ENCODE measurements at places on chromosomes 1 and 21.

DNA sequence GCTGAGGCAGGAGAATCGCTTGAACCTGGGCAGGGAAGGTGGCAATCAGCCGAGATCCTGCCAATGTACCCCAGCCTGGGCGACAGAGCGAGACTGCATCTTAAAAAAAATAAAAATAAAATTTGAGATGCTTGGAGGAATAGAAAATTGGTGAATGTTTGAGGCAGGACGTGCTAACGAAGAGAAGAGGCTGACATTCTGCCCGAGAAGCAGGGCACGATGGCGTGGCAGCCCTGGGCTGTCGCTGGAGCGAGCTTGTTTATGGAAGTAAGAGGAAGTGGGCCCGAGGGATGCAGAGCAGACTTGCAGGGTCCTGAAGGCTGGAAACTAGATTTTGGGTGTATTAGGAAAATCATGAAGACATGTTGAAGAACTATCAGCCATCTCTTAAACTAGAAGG, 92.6 kb downstream of the KIF26B start:
- DNase-seq: no peak

DNA sequence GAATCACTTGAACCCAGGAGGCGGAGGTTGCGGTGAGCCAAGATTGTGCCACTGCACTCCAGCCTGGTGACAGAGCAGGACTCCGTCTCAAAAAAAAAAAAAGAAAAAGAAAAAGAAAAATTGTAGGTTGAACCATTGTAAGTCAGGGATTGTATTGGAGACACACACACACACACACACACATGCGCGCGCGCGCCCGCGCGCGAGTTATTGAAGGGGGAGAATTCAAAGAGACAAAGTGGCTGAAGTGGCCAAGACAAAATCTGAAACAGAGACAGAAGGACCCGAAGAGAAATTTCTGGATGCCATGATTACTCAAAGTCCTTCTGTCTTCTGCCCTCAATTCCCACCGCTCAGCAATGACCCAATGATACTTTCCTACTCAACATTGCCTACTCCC, 3.7 kb upstream of the KLHDC9 start:
- DNase-seq: no peak

GRCh38 chr1:77316966-77317365, 35.1 kb downstream of the AK5 start:
- no peak for DNase-seq

DNA sequence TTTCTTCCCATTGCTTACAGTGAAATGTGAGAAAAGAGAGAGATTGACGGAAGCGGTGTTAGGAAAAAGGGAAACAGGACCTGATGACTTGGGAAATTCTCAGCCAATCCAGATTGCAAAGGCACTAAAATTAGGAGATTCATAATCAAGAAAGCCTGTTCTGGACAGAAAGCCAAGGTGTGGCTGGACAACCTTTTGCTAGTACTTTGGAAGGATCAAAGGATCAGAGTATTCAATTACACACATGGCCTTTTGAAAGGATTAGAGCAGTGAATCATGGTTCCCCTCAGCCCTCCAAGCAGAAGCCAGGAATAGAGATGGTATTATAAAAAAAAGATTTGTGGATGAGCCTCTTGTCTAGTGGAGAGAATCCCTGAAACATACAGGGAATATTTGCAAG, 669.8 kb upstream of the ADAMTS5 start:
- no peak for DNase-seq

DNA sequence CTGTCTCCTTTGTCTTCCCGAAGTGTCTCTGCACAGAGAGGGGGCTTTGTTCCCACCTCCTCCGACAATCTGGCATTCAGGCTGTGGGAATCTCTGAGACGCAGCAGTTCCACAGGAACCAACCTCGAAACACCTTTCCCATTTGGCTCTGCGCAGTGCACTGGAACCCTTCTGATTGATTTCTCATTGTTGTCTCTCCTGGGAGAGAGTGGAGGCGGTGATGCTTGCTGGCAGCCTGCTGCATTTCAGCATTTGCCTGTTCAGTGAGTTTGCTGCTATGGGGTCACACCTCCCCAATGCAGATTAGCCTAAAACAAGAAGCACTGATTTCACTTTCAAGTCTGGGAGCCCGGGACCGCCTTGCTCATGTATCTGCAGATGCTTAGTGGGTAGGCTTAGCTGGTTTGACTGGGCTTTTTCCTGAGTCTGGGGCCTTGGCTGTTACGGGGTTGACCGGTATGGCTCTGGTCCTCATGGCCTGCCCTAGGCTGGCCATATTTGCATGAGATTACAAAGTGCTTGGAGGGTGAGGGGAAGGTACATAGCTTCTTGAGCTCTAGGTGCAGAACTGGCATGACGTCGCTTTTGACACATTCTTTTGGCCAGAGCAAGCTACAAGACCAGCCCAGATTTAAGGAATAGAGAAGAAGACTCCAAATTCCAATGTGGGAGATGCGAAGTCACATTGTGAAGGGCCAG, 695.3 kb downstream of the PTPRU start:
- DNase-seq: no peak

DNA sequence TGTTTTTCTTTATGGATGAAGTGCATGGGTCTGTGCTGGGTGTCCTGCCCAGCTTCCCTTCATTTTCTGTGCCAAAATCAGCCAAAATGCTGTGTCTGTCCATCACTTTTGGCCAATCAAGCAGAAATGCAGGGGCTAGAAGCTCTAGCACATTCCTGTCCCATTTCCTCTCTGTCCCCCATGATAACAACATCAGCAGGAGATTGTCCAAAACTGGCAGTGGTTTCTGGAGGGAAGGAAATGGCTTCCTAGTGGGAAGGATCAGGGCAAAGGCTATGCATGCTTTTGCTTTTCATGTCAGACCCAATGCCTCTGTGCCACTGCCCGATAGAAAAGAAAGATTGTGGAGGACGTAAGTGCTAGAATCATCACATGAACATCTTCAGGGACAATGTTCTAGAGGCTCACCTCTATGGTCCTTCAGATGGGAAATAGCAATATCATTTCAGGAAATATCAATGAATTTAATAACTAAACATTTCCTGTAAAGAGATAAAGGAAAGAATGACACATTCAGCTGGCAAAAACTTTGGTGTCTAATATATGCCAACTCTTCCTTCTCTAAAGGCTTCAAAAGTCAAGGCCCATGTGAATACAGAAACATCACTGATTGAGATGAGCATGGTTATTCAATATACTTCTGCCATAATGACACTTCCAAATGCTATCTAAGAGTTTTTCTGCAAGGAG, 107.5 kb downstream of the SETD4 start:
- no peak for DNase-seq

DNA sequence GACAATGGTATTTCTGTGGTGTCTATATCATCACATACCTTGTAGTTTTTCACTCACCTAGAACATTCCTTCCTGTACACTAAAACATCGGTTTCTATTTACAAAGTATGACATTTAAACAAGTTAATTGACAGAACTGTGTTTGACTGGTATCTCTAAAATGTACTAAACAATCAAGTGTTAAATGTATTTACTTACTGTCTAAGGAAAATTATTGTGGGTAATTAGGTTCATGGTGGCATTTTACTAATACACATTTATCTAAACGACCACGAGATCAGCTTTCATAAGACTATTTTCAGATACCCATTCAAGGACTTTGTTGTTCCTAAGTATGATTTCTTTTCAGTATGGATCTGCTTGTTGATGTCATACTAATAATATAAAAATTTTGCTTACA, 115.2 kb downstream of the ADGRL2 start:
- no peak for DNase-seq
